Calu3 (cell line): ENCODE measurements at places on chromosomes 12 and 14. TPM values are rescaled to one million over a fixed set of nuclear protein-coding genes. Genes with fewer than 3 reads are reported as not detected.

LALBA gene
- total RNA-seq: not detected in 2 replicates

PLEKHG7 gene
- total RNA-seq: 1.3 and 2.5 TPM in 2 replicates

CAPZA3 gene
- 0.34 and 0.45 TPM in 2 replicates for total RNA-seq

SIX1 gene
- total RNA-seq: 4.6 and 6.7 TPM in 2 replicates

GPRC5A gene
- 742 and 748 TPM in 2 replicates for total RNA-seq

PNP gene
- 81.3 and 94.9 TPM in 2 replicates for total RNA-seq

OR6C2 gene
- not detected in 2 replicates for total RNA-seq

ARG2 gene
- 11.2 and 18.4 TPM in 2 replicates for total RNA-seq

IRAK3 gene
- total RNA-seq: 7.8 and 12.0 TPM in 2 replicates

- no peak for DNase-seq
Measured at GRCh38 chr12:120369603-120370342, 809 bp upstream of the MSI1 start.

GRCh38 chr12:6076346-6076745 is 48.1 kb downstream of the VWF start:
- DNase-seq: no peak

DNA sequence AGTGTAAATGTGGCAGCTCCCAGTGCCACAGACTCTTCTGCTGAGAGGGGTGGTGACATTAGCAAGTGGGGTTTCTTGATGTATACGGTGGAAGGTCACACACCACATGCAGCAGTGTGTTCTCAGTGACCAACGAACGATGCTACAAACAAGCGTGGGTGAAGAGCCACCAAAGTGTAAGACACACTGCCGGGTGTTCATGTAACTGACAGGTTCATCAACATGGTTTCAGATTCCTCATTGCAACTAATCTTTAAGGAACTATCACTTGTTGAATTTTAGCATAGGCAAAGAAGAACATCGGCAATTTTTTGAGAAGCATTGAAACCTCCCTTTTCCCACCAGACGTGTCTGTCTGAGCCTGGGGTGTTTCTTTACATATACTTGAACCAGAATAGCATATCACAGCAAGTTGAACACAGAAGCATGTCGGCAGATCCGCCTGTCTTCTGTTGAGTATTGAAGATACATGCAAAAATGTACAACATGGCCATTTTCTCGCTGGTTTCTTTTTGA is 58.8 kb downstream of the PPP2R5C start:
- no peak for DNase-seq

- no peak for DNase-seq
Measured at GRCh38 chr14:63633801-63634200, 7.9 kb downstream of the WDR89 start.

DNA sequence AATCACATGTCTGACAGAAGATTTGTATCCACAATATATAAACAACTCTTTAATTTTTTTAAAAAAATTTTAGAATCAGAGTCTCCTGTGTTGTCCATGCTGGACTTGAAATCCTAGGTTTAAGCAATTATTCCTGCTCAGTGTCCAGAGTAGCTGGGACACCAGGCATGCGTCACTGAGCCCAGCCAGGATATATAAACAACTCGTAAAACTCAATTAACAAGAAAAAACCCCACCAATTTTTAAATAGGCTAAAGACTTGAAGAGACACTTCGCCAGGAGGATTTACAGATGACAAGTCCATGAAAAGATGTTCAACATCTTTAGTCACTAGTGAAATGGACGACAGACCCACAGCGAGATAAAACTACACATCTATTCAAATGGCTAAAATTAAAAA is 2.0 kb upstream of the SCN8A start:
- no peak for DNase-seq

DNA sequence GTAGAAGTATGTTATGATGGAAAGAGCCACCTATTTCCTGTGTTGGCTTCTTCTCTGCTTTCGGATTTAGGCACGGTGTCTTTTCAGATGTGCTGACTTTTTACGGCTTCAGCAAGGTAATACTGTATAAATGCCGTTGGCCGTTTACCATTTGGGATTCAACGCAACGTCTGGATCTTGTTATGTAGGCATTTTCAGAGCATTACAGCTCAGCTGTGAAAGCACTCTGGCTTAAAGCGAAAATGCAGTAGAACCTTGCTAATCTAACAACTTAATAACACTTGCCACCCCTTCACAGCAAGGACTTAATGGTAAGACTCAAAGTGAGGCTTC is 229.9 kb downstream of the EFCAB11 start:
- no peak for DNase-seq

- no peak for DNase-seq
Measured at GRCh38 chr12:65156366-65156841, 13.0 kb upstream of the LEMD3 start.

DNA sequence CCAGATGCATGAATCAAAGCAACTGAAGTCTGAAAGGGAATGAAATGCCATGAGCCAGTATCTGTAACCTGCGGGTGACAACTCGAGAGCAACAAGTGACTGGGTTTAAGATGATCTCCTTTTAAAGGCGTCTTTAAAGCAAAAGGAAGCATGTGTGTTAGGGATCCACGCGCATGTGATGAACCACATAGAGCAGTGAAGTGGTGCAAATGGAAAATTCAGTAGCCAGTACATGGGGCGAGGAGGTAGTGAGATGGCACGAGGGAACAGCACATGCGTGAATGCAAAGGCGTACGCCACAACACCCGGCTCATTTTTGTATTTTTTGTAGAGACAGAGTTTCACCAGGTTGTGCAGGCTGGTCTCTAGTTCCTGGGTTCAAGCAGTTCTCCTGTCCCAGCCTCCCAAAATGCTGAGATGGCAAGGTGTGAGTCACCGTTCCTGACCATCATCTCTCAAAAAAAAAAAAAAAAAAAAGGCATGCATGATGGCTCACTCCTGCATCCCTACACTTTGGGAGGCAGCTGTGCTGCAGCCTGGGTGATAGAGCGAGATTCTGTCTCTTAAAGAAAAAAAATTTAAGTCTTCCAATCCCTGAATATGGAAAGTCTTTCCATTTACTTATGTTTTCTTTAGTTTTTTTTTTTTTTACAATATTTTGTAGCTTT is 24.6 kb upstream of the BCL7A start:
- DNase-seq: no peak

DNA sequence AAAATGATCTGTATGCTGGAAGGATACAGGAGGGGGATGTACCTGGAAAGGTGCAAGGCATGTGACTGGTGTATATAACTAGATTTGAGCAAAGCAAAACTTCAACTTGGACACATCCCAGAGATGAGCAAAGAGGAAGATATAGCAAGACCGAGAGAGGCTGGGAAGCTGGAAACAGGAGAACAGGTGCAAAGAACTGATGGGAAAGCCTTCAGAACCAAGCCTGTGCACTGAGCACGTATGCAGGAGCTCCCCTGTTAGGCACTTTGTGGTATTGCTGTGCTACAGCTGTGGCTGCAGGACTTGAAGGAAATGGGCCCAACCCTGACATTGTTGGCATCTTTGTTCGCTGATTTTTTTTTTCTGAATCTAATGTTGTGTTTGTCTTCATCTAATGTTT is 120.7 kb upstream of the PWP1 start:
- peak; percentile 5 for DNase-seq

- no peak for DNase-seq
Measured at GRCh38 chr12:3746758-3747157, 6.2 kb downstream of the CRACR2A start.

GRCh38 chr14:41608681-41609390 is 2.2 kb downstream of the LRFN5 start:
- no peak for DNase-seq

DNA sequence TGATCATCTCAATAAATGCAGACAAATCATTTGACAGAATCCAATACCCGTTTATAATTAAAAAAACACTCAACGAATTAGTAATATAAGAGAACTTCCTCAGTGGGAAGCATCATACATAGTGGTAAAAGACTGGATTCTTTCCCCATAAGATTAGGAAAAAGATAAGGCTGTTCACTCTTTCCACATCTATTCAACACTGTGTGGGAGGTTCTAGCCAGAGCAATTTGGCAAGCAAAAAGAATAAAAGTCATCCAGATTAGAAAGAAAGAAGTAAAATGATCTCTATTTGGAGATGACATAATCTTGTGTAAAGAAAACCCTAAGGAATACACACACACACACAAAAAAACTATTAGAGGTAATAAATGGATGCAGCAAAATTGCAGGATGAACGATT is 38.4 kb downstream of the YEATS4 start:
- DNase-seq: no peak

DNA sequence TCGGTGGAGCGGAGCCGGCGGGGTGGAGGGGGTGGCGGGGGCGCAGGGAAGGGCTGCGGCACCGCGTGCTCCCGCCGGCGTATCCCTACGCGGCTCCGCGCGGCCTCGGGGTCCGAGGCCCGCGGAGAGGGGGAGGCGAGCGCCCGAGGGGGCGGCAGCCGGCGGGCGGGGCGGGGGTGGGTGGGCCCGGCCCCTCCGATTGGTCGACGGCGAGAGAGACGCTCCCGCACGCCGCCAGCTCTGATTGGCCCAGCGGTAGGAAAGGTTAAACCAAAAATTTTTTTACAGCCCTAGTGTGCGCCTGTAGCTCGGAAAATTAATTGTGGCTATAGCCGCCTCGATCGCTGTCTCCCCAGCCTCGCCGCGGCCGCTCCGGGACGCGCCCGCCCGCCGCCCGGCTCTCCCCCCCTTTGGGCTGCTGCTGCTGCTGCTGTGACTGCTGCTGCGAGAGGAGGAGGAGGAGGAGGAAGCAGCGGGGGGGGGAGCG is at the start of gene FOXG1:
Gene FOXG1, plus strand, starts transcription at position 319 of the 487 bp plus-strand sequence. CDS start 493 bp downstream, outside the sequence.
- DNase-seq: no peak

DNA sequence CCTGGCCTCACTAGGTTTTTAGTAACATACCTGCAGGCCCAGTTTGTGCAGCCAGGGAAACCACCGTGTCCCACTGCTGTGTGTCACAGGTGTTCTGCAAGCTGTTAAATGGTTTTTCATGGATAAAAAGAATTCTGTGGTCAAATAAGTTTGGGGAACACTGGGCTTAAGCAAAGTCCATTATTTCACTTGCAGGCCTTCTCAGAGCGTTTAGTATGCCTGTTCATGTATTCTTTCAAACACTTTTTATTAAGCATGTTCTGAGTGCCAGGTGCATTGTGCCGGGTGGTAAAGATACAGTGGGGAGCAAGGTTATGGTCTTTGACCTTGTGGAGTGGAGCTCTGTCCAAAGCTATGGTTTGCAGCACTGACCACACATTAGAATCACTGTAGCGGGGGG is 7.4 kb downstream of the RNFT2 start:
- DNase-seq: no peak

DNA sequence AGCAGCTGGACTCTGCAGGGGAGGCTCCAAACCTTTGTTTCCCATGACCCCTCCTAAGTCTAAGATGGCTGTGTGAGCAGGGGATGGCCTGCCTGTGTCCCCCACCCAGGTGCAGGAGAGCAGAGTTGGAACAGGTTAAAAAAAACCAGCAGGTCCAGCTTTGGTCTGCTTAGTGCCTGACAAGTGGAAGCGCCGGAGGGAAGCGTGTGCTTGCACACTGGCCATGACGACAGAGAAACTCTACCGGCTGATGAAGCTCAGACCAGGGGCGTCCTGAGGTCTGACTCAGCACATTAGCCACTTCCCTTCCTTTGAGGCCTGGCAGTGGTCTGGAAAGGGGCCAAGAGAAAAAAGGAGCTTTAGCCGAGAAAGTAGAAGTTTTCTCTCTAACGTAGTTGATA is 280.1 kb downstream of the VRK1 start:
- DNase-seq: no peak
